ENCODE measurements at places on chromosomes 7 and 10.

GRCh38 chr7:4139656-4140625, 542.2 kb upstream of the FOXK1 start:
- DNase-seq = no peak

GRCh38 chr7:82428186-82428961, 15.2 kb downstream of the CACNA2D1 start:
- no peak for DNase-seq

GRCh38 chr10:99609186-99609585, 11.1 kb downstream of the SLC25A28 start:
- DNase-seq = no peak

DNA sequence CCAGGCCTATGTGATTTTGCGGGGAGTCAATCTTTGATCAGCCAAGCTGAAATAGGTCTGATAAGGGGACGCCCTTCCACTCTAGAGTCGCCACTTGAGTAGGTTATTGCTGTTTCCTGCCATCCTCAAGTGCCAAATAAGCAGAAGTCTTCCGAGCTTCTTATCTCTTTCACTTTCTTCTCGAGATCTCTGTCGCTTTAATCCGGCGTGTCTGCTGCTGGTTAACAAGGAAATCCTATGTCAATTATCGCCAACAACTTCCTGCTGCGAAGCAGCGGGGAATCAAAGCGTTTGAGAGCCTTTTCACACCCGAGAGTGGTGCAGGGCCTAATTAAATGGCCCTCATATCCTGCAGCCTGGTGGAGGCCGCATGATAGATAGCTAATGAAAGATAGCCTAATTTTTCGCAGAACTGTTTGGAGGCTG, 215.9 kb downstream of the RAB11FIP2 start:
- DNase-seq = no peak

- DNase-seq = no peak
Observed at GRCh38 chr7:98474558-98474957, 73.7 kb upstream of the BAIAP2L1 start.

DNA sequence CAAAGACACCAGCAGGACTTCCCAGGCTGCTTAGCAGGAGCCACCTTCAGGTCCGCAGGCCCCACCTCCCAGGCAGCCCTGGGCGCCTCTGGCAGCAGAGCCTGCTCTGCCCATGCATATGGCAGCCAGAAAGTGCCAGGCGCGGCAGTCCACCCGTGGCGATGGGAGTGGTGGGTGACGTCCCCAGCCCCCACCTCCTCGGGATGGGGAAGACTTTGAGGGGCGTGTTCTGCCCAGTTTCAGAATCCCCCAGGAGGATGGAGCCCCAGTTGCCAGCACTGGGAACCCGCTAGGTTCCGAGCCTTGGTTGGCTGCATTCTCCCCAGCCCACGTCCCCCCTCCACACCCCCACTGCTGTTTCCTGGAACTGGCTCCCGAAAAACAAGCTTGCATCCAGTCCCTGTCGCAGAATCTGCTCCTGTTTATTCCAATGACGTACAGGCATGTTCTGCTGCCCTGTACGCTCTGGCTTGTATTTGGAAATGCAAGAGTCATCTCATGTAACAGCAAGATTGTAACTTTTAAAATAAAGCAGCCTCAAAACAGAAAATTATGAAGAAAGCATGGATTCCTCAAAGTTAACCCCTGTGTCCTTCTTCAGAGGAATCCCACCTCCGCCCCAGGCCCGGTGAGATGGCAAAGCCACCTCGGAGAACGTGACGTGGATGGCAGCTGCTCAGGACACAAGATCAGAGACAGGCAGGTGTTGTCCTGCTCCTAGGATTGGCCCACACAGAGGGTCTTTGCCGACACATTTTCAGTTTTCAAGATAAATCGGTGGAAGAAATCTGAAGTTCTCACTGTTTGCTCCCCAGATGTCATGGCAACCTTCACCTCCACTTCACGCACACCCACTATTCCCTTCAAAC, 87.8 kb upstream of the PPP2R2D start:
- DNase-seq = no peak

DNA sequence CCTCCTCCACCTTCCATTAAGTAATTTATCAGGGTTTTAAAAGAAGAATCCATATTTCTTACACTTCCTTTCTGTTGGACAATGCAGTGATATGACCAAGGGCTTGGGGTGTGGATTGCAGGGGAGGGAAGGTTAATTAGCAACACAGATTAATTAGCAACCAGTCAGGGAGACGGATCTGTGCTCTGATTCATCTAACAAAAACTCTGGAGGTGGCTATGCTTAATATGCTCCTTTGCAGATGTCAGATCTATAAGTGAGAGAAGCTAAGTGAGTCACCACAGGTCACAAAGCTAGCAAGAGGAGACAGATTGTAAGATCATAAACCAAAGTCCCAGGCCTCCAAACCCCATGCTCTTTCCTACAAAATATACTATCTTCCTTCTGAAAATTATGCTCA, 178.8 kb upstream of the ITGB1 start:
- no peak for DNase-seq

DNA sequence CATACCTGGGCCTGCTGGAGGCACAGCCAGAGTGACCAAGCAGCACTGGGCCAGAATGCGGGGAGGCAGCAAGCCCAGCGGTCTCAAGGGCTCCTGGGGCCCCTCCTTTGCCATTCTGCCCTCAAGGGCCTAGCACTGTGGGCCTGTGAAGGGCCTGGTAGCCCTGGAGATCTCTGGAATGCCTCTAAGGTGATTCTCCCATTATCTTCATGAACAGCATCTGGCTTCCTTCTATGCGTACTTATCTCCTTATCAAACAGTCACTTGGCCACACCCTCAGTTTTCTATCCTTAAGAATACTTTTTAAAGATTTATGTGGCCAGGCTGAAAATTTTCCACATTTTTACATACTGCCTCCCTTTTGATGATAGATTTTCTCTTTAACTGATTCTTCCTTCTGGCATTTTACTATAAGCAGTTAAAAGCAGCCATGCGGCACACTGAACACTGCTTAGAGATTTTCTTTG, 67.5 kb upstream of the CCNY start:
- no peak for DNase-seq

- no peak for DNase-seq
Observed at GRCh38 chr7:4730276-4730675, 45.1 kb upstream of the AP5Z1 start.

DNA sequence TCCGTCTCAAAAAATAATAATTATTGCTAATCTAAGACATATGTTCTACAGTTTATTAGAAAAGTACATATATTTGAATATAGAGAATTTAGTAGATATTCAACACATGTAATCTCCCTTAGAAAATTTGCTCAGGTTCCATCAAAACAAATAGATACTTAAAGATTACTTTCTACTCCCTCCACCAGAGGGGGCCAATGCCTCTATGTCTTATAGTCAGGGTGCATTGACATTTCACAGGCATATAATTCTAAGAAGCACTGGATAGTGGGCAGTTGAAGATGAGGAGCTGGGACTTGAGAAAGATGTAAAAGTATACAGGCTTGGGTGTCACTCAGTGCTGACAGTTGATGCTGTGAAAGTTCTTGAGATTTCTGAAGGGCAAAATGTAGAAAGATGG, 301.6 kb upstream of the HPS1 start:
- peak; percentile 1 for DNase-seq

GRCh38 chr10:52194191-52194590, 119.9 kb upstream of the DKK1 start:
- no peak for DNase-seq

DNA sequence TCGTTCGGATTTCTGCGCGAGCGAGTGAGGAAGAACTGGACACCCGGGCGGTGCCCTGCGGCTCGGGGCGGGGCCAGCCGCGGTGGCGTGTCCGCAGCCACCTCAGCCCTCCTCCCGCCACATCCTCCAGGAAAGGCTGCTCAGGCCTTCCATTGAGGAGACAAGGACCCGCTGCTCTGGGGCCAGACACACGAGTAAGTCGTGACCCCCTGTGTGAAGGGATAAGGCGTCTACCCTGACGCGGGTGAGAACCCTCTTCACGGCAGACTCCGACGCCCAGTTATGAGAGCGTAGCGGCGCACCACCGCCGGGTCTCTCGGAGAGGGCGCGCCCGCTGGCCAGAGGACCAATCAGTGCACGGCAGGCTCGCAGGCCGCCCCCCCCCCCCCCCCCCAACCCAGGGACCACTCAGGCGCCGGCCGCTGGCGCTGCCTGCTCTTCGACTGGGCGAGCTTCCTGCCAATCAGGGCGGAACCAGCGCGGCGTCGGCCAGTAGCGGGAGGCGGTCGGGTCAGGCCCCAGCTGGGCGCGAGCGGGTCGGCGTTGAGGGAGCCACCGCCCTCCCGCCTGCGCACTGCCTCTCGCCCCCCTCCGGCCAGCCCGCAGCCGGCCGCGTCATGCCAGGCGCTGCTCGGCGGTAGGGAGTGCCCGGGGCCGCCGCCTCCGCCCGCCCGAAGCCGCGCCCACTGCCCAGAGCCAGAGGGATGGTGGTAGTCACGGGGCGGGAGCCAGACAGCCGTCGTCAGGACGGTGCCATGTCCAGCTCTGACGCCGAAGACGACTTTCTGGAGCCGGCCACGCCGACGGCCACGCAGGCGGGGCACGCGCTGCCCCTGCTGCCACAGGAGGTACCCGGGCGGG, at the start of gene KCTD7:
TSS of gene KCTD7 (plus strand) at position 521 of the 861 bp plus-strand sequence. CDS start at position 705, 184 bp downstream.
- DNase-seq = peak; percentile 96

GRCh38 chr7:116193329-116194087, 16.8 kb upstream of the TES start:
- no peak for DNase-seq

GRCh38 chr7:151138153-151138851, 29.2 kb downstream of the GBX1 start:
- no peak for DNase-seq

GRCh38 chr7:64642046-64642445, 23.9 kb upstream of the ZNF107 start:
- no peak for DNase-seq

DNA sequence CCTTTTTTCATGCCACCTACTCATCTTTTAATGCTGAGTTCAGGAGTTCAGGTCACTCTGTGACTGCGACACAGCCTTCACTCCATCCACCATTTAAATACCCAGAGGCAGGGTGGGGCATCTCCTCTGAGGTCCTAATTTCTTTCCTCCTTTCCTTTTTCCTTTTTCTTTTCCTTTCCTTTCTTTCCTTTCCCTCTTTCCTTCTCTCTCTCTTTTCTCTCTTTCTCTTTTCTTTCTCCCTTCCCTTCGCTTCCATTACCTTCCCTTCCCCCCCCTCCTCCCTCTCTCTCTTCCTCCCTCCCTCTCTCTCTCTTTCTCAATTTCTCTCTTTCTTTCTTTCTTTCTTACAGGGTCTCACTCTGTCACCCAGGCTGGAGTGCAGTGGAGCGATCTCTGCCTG, 145.9 kb upstream of the SVIL start:
- no peak for DNase-seq

DNA sequence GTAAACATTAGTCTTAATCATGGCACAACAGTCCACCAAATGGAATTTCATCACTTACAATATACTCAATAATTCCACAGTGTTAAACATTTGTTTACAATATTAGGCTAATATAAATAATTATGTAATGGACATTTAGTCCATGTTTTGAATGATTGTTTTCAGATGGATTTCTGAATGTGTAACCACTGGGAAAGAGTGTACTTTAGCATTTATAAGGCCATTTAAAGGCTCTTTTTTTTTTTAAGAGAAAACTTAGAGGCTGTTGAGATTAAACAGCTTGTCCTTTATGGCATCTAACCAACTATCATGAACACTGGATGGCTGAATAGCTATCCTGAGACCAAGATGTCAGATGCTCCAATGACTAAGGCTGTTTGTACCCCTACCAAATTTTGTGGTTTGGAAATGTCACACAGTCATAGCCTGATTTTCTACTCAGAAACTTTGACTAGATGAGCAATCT, 248.3 kb upstream of the GLI3 start:
- DNase-seq = no peak

- no peak for DNase-seq
Observed at GRCh38 chr10:42959833-42960232, 117.0 kb upstream of the RET start.

DNA sequence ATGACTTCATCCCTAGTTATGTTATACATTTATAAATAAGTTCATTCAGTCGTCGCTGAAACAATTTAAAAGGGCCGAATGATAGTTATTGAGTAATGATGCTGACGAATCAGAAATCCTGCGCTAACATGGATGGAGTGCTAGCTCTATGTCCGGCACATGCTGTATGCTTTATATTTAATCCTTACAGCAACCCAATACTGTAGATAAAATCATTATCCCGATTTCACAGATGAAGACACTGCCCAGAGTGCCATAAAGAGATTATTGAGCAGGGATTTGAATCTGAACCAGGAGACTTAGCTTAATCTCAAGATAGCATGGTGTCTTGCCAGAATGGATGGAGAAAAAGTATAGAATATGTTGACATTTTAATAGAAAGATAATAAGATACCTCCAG, 1.1 kb upstream of the ICA1 start:
- no peak for DNase-seq

DNA sequence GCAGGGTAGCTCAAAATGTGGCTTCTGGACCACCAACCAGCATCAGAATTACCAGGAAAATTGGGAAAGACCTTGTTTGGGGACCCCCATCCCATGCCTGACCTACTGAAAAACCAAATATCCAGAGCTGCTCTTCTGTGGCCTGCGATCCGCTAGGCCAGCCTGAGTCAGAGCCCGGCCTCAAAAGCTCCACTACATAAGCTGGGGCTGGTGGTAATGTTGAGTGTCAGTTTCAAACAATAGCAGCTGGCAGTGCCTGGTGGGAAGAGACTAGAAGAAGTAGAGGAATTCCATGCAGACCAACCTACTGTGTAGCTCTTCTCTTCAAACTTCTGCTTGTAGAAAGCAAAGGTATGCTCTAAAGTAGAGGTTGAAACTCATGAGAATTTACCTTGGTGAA, 52.0 kb downstream of the KLRG2 start:
- no peak for DNase-seq

- no peak for DNase-seq
Observed at GRCh38 chr7:84085147-84085546, 109.4 kb downstream of the SEMA3A start.

GRCh38 chr7:112254156-112254555, 47.7 kb downstream of the ZNF277 start:
- peak; percentile 55 for DNase-seq

DNA sequence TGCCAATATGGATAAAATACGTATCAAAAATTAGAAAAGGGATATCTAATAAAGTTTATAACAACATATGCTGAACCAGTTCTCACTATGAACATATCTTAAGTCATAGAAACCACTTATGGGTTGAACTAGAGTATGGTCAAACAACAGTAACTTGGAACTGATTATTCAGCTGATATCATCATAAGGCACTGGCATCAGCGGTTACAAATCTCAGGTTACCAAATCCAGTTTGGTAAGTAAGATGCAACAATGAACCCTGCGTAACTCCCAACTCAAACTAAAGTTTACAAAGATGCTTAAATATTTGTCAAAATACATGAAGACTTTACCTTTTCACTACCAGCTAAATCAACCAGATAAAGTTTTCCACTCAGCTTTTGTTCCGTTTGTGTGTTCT, 19.3 kb downstream of the KIF5B start:
- DNase-seq = no peak

- no peak for DNase-seq
Observed at GRCh38 chr10:46216003-46216634, 70.7 kb upstream of the ANTXRL start.

- peak; percentile 61 for DNase-seq
Observed at GRCh38 chr7:24290004-24290641, 6.1 kb downstream of the NPY start.

GRCh38 chr10:4283846-4284610, 499.0 kb upstream of the KLF6 start:
- DNase-seq = no peak

Measured in NCI-H1105 treated with DMSO at 0.1 percent for 48 hours (cell line).